ENCODE measurements at places on chromosomes 16 and 17.

DNA sequence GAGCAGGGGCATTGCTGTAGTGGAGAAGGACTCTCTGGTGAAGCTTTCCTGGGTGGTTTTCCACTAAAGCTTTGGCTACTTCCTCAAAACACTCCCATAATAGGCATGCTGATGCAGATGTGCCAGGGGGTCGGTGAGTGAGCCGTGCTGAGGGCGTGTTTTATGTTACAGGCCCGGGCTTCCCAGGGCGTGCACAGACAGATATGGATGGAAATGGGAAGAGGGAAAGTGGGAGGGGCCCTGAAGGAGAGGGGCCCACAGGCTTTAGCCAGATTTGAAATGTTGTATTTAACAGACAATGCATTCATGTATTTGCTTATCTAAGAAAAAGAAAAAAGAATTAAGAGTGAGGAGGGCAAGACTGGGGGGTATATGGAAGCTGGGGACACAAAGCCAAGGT, 56.3 kb downstream of the IL21R start:
- no peak for DNase-seq

GRCh38 chr16:28010671-28011070, 52.8 kb downstream of the GSG1L start:
- no peak for DNase-seq

DNA sequence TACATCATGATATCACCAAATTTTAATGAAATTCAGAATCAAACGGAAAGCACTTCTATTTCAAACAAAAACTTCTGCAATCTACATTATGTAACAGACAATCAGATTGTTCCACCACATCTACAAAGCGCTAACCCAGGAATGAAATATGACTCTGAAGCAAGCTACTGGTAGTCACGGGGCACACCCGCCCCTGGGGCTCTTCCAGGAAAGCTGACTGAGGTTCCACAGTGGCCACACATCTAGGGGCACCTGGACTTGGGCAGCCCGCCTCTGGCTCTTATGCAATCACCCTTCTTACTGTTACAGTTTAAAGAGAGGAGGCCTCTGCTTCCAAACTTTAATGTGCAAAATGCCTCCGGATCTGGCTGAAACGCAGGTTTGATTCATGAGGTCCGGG, 27.5 kb downstream of the ZCCHC14 start:
- DNase-seq = peak; percentile 79

DNA sequence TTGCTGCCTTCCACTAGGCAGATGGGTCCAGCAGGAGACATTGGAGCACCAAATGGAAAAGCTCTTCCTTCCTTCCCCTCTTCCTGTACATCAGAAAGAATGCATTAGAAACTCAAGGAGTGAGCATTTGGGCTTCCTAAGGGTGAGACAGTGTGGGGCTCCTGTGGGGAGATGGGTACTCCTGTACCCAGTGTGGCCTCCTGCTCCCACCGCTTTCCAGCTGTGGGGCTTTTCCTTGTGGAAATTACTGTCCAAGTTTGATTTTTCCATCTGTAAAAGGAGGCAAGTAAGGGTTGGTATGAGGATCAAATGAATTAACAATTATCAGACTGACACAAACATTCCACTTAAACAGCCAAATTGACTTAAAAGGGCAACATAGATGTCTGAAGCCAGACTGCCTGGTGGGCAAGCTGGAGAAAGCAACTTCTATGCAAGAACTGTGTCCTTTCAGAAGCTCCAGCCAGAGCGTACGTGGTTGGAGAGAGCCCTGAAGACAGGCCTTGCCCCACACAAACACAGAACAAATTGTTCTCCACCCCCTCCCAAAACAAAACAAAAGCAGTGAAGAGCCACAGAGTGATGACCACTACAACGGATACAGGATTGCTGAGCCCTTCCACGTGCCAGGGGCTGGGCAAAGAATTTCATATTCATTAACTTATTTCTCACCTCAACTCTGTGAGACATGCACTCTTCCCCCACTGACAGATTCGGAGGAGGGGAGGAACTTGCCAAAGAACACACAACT, 23.1 kb upstream of the ALDH3A1 start:
- no peak for DNase-seq

GRCh38 chr17:59493867-59494266, 71.5 kb upstream of the DHX40 start:
- no peak for DNase-seq

DNA sequence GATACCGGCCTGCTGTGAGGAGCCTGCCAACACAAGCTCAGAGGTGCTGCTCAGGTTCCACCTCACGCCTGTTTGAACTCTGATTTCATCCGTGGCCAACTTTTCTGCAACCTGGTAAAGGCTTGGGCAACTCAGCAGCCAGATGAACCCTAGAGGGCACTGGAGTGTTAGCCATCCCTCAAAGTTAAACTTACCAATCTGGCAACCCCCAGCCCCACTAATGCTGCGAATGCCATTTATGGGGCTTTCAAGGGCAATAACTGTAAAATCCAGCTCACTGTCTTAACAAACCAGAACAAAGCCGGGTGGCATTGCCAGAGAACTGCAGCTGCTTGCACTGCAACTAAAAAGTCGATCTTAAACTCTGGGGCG, 105.5 kb downstream of the AXIN2 start:
- DNase-seq = peak; percentile 13

DNA sequence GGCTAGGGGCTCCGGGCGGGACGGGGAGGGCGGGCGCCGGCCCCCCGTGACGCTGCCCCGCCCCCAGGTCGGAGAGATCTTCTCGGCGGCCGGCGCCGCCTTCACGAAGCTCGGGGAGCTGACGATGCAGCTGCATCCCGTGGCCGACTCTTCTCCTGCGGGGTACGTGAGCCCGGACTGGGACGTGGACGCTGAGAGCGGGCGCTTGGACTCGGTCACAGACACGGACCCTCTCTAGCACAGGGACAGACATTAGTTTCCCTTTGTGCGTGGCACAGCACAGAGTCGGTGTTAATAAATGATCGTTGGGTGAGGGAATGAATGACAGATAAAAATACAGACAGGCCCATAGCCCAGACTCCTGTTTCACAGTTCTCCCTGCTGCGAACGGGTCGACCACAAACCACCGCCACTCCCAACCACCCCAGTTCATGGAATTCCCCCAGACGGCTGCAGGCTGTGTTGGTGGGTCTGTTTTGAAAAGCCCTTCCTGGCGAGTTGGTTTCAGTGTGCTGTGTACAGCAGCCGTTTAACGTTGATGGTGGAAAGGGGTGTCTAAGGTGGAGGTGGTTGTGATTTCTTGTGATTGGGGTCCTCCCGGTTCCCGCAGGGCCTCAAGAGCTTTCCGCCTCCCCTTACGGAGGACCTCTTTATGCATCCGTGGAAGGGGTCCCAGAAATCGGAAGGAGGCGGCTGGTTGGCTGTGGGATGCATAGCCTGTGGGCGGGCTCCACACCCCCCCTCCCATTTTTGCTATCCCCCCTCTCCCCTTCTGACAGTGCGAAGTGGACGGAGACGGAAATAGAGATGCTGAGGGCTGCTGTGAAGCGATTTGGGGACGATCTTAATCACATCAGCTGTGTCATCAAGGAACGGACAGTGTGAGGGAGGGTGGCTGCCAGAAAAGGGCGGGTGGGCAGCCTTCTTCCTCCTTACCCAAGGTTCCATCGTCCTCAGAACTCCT, 2.9 kb downstream of the RNASEK start:
- DNase-seq = peak; percentile 57

GRCh38 chr16:57615813-57616212, 12.6 kb upstream of the ADGRG1 start:
- no peak for DNase-seq

- no peak for DNase-seq
Observed at GRCh38 chr16:74030000-74030706, 266.5 kb upstream of the PSMD7 start.

All from fibroblast of skin of right quadriceps (primary cell).